ENCODE measurements at places on chromosomes 13 and 19.

DNA sequence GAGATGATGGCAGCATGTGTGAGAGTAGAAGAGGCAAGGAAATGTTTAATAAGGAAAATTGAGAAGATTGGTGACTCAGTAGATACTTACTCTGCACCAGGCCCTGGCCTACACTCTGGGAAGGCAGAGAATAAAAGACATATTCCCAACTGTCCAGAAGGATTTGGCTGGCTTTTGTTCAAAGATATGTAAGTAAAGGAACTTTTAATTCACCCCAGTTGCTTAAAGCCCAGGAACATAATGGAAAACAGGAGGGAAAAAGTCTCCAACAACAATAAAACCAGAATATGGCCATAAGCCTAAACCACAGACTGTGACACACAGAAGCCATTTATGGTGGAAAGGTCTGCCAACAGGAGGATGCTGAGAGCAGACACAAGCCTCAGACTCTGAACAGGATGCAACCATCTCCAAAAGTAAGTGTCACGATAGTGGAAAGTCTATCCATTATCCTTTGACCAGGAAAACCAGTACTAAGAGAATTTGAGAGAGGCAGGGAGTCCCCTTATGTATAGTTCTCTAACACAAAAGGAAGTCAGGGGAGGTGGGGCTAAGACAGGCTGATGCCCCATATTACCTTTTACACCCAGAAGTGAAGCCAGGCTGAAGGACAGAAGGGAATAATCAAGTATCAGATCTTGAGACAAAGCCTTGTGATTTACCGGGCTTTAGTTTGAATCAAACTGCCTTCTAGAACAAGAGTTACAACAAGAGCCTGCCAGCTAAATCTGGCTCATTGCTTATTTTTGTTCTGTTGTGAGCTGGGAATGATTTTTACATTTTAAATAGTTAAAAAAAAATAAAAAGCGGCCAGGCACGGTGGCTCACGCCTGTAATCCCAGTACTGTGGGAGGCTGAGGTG is 169.5 kb upstream of the STARD13 start:
- DNase-seq = no peak

DNA sequence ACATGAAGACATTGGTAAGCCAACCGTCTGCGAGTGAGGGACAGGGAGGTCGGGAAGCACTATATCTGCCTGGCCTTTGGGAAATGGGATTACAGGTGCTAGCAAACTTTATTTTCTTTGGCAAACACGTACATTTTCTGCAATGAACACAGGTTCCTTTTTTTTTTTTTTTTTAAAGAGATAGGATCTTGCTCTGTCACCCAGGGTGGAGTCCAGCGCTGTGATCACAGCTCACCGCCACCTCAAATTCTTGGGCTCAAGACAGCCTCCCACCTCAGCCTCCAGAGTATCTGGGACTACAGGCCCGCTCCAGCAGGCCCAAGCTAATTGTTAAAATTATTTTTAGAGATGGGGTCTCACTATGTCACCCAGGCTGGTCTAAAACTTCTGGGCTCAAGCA is 24.2 kb downstream of the ELAVL1 start:
- DNase-seq = no peak

- DNase-seq = peak; percentile 55
Observed at GRCh38 chr19:4609878-4610511, 29.3 kb upstream of the TNFAIP8L1 start.

GRCh38 chr13:105732806-105733529 is 802.5 kb downstream of the EFNB2 start:
- DNase-seq = no peak

GRCh38 chr13:66362485-66362884 is 867.7 kb downstream of the PCDH9 start:
- no peak for DNase-seq

DNA sequence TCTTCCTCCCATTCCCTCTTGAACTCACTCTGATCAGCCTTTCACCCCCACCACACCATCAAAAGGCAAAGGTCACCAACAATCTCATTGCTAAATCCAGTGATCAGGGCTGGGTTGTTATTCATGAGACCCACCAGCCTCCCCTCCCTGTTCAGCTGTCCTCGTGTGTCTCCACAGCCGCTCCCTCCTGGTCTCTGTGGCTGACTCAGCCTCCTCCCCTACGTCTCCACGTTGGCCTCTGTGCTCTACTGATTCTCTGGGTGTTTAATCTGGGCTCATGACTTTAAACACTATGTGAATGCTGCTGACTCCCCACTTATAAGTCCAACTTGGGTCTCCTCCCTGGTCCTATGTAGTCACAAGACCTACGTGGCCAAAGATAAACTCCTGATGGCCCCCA is 38.9 kb downstream of the PARP4 start:
- DNase-seq = no peak

DNA sequence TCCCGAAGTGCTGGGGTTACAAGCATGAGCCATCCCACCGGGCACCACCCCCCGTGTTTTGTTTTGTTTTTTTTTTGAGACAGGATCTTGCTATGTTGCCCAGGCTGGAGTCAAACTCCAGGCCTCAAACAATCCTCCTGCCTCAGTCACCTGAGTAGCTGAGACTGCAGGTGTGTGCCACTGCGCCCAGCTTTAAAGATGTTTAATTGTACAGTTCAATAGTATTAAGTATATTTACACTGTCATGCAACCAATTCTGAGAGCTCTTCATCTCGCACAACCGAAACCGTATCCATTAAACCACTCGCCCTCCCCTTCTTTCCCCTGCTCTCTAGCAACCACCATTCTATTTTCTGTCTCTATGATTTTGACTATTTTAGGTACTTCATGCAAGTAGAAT is 15.6 kb downstream of the NUCB1 start:
- DNase-seq = no peak

DNA sequence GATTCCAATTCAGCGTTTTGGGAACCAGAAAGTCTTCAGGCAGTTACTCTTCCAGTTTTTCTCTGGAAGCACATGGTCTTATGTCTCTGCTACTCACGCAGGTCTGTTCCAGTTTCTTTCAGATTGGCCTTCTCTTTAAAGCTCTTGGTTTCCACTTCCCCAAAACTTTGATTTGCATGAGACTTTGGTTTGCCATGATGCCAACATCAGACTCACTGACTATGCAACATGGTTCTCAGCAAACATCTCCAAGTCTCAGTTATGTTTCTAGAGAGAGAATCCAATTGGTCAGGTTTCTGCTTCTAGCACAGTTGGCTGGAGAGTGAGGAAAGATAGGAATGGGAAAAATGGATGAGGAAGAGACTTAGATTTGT is 3.1 kb downstream of the AKAP11 start:
- peak; percentile 90 for DNase-seq

GRCh38 chr13:65468628-65469027 is 1761.5 kb downstream of the PCDH9 start:
- no peak for DNase-seq

DNA sequence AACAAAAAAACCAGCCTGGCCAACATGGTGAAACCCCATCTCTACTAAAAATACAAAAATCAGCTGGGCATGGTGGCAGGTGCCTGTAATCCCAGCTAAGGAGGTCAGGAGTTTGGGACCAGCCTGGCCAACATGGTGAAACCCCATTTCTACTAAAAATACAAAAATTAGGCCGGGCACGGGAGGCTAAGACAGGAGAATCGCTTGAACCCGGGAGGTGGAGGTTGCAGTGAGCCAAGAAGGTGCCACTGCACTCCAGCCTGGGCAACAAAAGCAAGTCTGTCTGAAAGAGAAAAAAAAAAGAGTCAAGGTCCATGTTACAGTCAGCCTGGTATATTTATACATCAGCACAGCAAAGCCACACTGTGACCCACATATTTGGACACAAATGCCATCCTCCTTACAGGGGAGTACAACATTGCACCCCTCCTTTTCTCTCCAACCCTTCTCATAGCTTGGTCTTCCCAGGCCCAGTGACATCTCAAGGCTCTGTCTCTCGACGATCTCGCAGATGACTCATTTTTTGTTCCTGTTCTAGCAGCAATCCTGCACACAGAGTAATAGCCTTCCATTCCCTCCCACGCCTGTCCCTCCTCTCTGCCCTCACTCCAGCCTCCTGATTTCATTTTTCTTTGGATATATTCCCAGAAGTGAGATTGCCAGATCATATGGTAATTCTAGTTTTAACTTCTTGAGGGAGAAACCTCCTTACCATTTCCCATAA is 21.0 kb upstream of the DPP9 start:
- DNase-seq = no peak

DNA sequence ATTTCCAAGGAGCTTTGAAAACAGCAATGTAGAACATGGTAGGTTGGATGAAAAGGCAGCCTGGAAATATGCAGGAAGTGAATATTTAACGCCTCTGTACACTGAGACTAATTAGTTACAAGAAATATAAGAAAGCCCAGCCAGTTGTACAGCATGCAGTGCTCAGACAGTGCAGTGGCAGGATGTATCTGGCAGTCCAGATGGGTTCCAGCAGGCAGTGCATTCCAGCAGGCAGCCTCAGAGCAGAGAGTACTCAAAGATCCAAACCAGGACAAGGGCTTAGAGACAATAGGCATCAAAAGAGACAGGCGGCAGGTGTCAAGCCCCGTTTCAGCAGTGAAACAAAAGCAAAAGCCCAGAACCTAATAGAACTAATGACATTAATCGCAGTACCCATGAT is 2776.3 kb downstream of the PCDH9 start:
- DNase-seq = no peak

DNA sequence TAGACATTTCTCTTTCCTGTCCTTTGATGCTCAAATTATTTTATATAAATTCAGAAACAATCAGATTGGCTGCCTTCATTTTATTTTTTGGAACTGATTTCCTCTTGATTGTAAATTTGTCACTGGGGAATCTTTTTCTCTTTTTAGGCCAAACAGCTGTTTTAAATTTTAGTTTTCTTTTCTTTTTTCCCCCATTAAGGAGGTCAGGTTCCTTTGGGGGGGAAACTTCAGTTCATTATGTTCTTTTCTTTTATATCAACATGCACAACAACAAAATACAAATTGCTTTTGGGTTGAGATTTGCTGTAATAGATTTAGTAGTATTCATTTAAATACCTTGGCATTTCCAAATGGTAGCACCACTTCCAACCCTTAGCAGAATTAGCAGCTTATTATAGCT is 264.8 kb upstream of the SPRY2 start:
- no peak for DNase-seq

- DNase-seq = no peak
Observed at GRCh38 chr13:29474991-29475390, 120.5 kb downstream of the SLC7A1 start.

GRCh38 chr13:48603375-48603774 is 50.4 kb upstream of the CYSLTR2 start:
- DNase-seq = no peak

- no peak for DNase-seq
Observed at GRCh38 chr13:43911278-43911677, 31.6 kb downstream of the LACC1 start.

DNA sequence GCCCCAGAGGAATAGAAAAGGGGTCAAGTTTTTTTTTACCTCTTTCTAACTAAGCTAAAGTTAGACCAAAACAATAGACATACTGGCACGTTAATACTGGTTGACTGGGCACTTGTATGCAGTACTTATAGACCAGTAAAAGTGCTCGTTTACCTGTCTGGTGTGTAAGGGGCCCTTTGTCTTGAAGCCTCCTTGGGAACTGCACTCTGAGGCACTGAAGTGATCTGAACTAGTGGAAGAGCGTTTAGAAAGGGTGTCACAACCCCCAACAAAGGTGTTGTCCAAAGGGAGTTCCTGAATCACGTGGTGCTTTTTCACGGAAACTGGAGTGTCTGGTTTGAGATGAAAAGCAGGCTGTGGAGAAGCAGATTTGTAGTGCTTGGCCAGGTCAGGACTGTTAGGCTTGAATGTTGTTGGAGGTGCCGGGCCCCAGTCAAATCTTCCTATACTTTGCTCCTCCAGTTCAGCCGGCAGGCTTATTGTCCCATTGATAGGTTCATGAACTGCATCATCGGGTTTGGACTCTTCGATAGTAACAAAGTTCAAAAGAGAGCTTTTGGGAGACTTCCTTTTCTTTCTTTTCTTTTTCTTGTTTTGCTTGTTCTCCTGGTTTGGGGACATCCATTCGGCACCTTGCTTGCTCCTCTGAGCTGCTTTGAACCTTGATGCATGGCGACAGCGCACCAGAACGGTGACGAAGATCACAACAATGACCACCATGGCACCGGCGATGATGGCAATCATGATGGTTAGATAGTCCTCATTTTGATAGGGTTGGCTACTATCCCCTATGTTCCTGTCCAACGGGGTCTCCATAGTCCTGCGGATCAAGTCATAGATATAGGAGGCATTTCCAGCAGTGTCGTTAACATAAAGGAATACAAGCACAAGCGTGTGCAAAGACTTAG is 4.6 kb downstream of the PCDH9 start:
- DNase-seq = no peak

GRCh38 chr19:23916991-23917390 is 2.3 kb downstream of the ZNF726 start:
- DNase-seq = no peak

- no peak for DNase-seq
Observed at GRCh38 chr13:46773541-46773940, 23.4 kb downstream of the ESD start.

DNA sequence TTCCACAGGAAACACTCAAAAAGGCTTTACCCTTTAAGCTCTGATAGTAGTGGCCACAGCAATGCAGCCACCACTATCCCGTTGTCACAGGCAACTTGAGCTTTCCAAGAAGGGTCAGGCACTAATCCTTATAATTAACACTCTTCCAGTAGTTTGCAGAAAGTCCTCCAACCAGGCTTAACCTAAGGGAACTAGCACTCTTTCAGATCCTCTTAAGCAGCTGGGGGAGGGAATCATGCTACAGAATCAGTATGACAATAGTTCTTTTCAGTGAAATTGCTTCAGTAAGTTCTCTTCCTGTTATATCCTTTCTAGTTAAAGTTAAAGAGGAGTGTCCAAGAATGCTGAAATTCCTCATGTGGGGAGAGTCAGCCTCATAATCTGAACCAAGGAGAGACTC is 82.2 kb downstream of the TNFSF11 start:
- DNase-seq = no peak

DNA sequence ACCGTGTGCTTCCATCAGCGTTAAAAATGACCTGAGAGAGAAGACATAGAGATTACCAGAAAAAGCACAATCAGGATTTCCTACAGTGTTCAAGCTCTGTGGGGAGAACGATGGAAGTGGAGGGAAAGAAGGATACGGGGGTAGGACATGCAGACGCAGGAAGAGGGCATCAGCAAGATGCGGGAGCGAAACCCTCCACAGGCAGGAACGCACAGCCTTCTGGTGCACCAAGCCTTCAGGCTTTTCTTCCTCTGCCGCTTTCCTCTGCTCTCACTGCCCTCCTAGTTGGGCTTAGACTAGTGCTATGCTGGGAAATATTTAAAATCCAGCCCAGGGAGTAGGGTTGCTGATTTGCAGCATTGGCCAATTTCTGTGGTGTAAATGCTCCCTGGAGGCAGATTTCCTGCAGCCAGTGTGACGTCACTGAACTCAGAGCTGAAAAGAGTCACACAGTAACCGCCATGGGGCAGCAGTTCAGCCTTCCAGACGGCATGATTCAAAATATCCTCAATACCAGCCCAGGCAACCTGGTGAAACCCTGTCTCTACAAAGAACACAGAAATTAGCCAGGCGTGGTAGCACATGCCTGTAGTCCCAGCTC is 205.1 kb upstream of the SOX1 start:
- peak; percentile 23 for DNase-seq

GRCh38 chr13:78317030-78317429 is 286.3 kb downstream of the POU4F1 start:
- peak; percentile 12 for DNase-seq

- DNase-seq = no peak
Observed at GRCh38 chr19:8302357-8302691, 5.8 kb downstream of the CD320 start.

Measured in NAMALWA (cell line).